ENCODE measurements at places on chromosomes 1 and 21.

GRCh38 chr21:35395728-35396127 is 346.6 kb upstream of the RUNX1 start:
- DNase-seq = no peak

DNA sequence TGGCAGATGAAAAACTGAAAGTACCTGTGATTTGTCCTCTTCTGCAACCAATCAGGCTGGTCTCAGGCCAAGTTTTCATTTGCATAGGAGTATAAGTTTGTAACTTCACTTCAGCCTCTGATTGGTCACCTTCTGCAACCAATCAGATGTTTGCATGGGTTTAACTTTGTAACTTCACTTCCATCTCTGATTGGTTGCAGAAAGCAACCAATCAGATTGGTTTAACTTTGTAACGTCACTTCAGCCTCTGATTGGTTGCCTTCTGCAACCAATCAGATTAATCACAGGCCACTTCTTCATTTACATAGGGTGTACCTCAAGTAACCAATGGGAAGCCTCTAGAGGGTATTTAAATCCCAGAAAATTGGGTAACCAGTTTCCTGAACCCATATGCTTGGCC is 18.9 kb upstream of the TUT4 start:
- no peak for DNase-seq

DNA sequence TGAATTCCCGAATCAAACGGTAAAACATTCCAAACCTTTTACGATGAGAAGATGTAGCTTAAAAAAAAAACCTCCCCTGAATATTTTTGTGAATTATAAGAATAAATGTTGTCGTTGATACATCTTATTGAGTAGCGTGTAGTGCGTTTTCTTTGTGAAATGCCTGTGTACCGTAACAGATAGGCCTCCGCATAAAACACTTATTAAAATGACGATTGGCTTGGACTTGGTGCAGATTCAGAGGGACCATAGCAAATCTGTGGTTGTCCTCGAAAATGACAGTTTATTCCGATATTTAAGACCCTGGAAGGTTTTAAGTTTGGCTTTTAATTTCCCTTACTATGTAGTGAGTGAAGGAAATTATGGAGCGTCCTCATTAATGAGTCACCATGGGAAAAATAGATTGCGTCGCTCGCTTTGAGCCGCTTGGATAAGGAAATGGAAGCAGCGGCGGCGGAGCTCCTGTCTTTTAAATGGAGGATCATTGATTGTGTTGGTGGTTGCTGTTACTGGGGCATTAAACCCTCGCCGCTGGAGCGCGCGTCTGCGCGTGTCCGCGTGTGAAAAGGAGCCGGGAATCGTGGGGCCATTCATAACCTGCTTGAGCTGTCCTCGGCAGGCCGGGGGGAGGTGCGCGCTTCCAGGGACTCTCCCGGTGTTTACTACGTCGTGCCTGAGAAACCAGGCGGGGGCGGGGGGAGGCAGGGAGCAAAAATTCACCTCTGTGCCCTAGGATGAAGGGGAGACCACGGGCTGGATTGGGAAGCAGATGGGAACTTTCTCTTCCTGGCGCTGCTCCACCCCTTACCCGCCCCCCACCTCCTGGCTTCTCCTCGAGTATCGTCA is 1.6 kb downstream of the SPEN start:
- DNase-seq = peak; percentile 63

- no peak for DNase-seq
These were observed 68.7 kb upstream of the ROR1 start for GRCh38 chr1:63705078-63705477.

GRCh38 chr21:18499761-18500376 is 96.3 kb upstream of the TMPRSS15 start:
- DNase-seq = no peak

DNA sequence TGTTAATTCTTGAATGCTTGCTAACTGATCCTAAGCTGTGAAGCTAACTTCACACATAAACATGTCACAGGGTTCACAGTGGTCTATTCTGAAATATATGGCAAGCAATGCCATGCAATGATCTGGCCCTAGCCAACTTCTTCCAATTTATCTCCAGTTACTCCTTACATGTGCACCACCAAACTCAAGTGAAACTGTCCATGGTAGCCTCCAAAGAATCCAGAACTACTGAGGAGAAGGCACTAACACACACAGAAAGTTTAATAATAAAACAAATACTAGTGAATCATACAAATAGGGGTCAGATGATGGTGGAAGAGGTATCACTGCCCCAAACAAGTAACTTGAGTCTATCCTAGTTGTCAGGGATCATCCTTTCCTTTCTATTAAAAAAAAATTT is 172.6 kb upstream of the RAB4A start:
- DNase-seq = no peak

- DNase-seq = no peak
These were observed 730 bp upstream of the PHF13 start for GRCh38 chr1:6612641-6613360.

- no peak for DNase-seq
These were observed 16.8 kb downstream of the MAST2 start for GRCh38 chr1:45820173-45820572.

DNA sequence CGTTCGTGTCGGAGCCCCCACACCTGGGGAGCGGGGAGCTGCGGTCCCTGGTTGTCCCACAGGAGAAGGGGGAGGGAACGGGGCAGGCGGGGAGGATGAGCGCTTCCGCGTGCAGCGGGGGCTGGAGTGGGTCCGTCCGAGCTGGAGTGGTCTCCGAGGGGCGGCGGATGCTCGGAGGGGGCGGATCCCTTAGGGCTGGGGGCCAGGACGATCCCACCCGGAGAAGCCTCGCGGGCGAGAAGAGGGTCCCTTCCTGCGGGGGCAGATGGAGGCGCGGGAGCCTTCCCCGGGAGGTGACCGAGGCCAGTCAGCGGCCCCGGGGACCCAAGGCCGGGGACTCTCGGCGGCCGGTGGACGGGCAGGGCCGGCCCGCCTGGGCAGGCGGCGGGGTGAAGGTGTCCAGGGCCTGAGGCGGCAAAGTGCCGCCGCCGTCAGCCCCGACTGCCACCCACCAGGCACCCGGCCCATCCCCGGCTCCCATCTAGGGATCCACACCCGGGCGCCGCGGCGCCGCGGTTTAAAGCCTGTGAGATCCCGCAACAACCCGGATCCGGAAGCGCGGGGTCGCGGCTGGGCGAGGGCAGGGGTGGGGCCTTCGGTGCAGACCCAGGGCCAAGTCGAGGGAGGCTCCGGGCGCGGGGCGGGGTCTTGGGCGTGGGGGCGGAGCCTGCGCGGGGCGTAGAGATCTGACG is 5.3 kb upstream of the CCDC27 start:
- peak; percentile 59 for DNase-seq

DNA sequence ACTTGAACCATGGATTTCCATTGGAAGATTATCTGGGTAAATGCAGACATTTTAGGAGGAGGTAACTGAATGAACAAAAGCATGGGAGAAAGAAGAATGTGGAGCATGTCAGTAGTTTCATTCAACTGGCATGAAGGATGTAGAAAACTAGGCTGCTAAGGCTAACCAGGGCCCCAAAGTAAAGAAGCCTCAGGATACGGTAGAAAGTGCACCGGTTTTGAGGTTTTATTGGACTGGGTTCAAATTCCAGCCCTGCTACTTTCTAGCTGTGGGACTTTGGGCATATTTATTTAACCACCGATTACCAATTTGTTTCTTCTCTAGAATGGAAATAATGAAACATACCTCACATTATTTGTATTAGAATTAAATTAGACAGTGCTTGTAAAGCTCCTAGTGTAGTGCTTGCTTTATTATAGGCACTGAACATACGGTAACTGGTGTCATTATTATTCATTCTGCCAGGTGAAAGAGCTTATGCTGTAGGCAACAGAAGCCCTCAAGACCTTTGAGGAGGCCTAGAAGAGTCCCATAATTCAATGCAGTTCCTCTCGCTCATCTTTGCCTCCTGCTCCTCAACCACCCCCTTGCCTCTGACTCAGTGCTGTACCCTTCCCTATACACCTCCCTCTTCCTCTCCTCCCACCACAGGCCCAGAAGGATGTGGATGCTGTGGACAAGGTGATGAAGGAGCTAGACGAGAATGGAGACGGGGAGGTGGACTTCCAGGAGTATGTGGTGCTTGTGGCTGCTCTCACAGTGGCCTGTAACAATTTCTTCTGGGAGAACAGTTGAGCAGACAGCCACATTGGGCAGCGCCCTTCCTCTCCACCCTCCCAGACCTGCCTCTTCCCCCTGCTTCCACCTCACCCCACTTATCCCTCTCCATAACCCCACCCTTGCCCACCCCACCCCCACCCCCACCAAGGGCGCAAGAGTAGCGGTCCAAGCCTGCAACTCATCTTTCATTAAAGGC is 2.5 kb upstream of the CHTOP start:
- no peak for DNase-seq

DNA sequence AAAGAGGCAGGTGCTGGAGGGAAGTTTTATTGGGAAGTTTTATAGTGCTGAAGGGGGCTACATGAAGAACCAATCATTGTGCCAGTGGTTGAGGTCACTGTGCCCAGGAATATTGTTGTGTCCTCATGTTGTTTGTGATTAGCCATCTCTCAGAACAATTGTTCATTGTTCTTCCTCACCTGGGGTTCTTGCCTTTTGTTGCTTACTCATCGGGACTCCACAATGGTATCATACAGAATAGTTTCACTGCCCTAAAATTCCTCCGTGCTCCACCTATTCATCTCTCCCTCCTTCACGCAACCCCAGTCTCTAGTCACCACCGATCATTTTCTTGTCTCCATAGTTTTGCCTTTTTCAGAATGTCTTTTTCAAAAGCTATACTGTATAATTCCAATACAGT is 38.9 kb upstream of the CDC14A start:
- DNase-seq = no peak

- no peak for DNase-seq
These were observed 51.4 kb downstream of the RHBG start for GRCh38 chr1:156420205-156421061.

DNA sequence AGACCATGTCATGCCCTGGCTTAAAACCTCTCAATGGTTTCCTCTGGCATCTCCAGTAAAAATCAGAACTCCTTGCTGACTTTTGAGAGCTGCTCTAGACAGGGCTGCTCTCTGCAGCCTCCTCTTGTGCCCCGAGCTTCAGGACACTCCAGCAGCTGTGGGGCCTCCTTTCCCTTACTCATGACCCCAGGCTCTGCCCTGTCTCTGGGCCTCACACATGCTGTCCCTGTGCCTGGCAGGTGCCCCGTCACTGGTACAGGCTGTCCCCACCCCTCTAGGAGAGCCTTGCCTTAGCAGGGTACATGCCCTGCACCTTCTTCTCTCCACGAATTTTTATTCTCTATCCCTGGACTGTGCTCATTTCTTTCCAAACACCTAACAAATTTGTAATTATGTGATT is 43.2 kb downstream of the HIVEP3 start:
- no peak for DNase-seq

GRCh38 chr1:116690396-116690848 is 22.9 kb upstream of the IGSF3 start:
- DNase-seq = no peak

- no peak for DNase-seq
These were observed 5.8 kb downstream of the TOR3A start for GRCh38 chr1:179087665-179088064.

DNA sequence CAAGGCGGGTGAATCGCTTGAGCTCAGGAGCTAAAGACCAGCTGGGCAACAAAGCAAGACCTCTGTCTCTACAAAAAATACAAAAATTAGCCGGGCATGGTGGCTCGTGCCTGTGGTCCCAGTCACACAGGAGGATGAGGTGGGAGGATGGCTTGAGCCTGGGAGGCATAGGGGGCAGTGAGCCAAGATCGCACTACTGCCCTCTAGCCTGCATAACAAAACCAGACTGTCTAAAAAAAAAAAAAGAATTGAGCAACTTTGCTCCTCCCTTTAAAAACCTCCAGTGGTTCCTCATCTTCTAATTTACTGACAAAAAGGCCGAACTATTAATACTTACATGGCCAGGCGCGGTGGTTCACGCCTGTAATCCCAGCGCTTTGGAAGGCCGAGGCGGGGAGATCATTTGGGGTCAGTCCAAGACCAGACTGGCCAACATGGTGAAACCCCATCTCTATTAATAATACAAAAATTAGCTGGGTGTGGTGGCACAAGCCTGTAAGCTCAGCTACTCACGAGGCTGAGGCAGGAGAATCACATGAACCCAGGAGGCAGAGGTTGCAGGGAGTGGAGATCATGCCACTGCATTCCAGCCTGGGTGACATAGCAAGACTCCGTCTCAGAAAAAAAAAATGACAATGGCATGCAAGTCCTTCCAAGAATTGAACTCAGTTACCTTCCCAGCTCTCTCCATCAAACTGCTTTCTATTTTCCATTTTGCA is 4.4 kb downstream of the ACBD3 start:
- no peak for DNase-seq

DNA sequence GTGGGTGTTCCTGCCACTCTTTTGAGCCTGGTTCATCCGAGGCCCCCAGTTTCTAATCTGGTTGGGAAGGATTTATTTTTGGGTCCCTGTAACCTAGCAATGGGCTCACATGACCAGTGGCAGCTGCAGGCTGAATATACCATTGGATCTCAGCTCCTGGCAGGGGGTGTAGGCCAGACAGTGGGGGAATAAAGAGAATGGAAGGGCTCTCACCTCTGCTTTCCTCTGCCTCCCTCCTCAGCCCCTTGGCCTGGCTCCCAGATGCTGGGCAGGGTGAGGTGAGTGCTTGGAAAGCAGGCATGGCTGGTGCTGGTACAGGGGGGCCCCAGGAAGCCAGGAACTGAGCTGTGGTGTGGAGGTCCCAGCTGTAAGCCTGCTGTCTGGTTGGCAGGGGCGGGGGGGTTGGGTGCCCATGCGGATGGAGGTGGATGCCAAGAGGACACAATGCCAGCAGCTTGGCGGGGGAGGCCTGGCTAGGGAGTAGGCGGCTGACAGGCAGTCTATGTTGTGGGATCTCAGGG is 3.6 kb upstream of the GPR61 start:
- no peak for DNase-seq

- no peak for DNase-seq
These were observed 234.6 kb downstream of the USP25 start for GRCh38 chr21:15964236-15964855.

GRCh38 chr1:229101011-229101871 is 169.7 kb upstream of the RAB4A start:
- no peak for DNase-seq

DNA sequence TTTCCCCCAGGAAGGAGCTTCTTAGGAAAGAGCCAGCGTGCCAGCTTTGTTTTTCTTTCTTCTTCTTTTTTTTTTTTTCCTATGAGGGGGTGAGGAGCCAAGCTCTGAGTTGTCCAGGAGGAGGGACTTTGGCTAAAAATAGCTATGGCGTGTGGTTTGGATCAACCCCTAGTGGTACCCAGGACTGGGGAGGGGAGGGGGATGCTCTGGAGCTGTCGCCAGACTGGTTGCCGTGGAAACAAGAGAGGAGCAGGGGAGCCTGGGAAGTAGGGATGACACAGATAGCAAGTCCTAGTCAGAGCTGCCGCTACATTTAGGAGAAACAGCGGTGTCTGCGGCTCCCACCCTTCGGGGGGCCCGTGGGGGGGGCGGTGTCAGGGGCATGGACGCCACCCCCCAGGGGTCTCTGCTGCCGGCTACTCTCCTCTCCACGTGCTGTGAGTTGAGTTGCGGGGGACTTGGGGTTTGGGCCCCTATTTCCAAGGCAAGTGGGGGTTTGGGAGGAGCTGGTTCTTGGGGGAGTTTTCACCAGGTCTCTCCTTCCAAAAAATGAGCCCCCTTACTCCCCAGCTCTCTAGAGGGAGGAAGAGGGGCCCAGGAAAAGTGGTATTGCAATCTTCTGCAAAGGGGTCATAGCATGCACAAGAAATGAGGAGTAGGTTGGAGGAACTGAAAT is at the start of gene KCNJ9:
Gene KCNJ9 (plus strand): TSS at position 278 of the 676 bp plus-strand sequence. CDS start 2,493 bp downstream, outside the sequence.
- DNase-seq = no peak

Measured in T1000 (cell line).